NCI-H226 (cell line): ENCODE measurements at places on chromosomes 3 and 15.
A peak's percentile ranks its signal among the peaks of the same experiment; 100 is the strongest.

DNA sequence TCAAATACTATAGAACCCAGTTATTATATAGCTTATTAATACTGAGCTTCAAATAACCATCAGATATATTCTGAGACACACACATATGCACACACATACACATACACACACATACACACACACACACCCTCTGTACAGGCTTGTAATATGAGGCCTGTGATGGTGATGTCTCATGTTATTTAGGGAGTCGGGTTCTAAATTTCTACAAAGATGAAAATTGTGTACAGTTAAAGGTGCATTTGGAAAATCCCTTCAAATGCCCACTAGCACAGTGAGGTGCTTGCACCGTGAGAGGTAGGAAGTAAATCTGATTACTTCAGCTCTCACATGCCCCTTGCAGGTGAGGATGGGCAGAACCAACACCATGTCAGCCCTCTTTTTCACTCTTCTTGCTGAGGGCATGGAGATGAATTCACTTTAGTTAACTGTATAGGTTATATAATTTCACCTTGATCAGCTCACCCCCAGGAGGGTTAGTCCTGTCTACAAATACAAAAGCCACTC is 294.5 kb upstream of the PROK2 start:
- DNase-seq = no peak

DNA sequence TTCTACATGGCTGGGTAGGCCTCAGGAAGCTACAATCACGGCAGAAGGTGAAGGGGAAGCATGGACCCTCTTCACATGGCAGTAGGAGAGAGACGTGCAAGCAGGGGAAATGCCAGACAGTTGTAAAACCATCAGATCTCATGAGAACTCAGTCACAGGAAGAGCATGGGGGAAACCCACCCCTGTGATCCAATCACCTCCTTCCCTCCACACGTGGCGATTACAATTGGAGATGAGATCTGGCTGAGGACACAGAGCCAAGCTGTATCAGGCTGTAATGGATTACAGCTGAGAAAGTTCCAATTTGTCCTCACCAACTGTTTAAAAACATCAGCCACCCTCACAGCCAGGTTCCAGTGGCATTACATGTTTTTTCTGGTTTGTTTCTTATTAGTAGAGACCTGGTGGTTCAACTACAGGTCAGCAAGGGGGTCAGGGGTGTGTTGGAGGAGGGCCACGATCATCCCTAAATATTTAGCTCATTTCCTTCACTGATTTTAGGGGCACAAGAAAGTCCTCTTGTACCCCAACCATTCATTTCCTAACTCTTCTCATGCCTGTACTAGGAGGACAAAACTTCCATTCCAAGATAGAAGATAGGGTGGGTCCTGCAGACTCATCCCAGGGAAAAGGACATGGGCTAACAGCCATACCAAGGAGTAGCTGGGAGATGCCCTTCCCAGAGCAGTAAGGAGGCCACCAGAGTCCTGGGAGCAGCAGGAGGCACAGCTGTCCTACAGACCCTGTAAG is 54.4 kb downstream of the ANXA2 start:
- DNase-seq = no peak

- DNase-seq = no peak
Observed at GRCh38 chr15:73048624-73049295, 3.5 kb upstream of the NEO1 start.

GRCh38 chr3:112085735-112086075 is 484 bp upstream of the C3orf52 start:
- no peak for DNase-seq

GRCh38 chr3:99753268-99753975 is 64.2 kb upstream of the CMSS1 start:
- DNase-seq = peak; percentile 31

GRCh38 chr15:101167753-101168462 is 83.9 kb downstream of the CHSY1 start:
- peak; percentile 98 for DNase-seq

GRCh38 chr15:33699691-33700447 is 268.4 kb upstream of the CHRM5 start:
- no peak for DNase-seq

DNA sequence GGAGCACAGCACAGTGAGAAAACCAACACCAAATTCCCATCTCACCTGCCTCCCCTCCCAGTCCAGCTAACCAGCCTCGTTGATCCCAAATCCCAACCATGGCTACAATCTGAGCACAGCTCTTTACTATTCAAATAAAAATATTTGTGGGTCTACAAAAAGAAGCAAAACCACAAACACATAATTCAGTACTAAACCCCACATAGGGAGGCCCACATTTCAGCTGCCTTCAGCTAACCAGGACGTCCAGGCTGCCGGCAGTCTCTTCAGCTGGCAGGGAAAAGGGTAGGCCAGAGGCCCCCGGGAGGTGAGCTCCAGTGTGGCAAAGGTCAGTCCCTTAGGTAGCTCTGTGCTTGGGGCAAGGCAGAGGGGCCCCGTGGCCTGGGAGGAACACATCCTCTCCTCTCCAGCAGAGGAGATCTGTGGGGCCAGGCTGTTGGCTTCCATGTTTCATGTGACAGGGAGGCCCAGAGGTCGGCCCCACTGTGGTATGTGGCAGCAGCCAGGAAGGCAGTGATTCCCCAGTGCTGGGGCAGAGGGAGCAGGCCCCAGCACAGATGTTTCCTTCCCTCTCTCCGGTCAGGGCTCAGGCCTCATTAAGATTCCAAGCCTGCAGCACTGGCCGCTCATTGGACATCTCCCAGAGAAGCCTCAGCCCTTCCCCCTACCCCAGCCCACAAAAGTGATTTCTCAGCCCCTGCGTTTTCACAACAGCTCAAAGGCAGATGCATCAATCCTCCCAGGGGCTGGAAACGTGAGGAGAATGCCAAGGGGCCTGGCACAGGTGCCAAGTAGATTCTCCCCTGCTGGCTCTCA is 381.4 kb downstream of the NTRK3 start:
- no peak for DNase-seq

DNA sequence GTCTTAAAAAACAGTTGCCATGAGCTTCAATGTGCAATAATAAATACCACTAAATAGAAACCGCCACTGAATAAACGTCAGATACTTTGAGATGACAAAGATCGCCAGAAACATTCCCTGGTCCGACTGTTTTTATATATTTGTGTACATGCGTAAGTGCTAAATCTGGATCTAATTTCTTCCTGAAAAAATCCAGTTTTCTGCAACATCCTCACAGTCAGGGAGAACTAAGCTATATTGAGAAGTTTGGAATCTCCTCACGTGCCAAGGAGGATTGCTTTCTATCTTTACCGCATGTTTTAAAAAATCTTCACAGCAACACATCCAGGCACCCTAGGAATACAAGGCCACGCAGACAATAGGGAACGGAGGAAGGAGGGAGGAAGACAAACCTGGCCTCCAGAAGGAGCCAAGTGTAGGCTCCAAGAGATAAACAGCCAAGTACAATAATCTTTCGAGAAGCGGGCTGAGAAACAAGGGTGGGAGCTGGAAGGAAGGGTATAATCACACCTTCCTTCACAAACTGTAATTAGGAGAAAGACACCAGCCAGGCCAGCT is 5.7 kb downstream of the VGLL4 start:
- DNase-seq = no peak

- DNase-seq = no peak
Observed at GRCh38 chr15:101723171-101723873, 951 bp downstream of the TARS3 start.

DNA sequence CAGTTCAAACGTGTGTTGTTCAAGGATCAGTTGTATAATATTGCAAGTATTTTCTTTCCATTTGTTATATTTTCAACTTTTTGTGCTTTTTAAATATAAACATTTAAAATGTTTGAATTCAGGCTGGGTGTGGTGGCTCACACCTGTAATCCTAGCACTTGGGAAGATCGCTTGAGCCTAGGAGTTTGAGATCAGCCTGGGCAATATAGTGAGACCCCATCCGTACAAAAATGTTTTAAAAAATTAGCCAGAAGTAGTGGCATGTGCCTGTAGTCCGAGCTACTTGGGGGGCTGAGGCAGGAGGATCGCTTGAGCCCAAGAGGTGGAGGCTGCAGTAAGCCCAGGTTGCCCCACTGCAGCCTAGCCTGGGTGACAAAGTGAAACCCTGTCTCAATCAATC is 4.7 kb downstream of the ARL13B start:
- DNase-seq = no peak

GRCh38 chr15:101131489-101132389 is 120.1 kb downstream of the CHSY1 start:
- no peak for DNase-seq

DNA sequence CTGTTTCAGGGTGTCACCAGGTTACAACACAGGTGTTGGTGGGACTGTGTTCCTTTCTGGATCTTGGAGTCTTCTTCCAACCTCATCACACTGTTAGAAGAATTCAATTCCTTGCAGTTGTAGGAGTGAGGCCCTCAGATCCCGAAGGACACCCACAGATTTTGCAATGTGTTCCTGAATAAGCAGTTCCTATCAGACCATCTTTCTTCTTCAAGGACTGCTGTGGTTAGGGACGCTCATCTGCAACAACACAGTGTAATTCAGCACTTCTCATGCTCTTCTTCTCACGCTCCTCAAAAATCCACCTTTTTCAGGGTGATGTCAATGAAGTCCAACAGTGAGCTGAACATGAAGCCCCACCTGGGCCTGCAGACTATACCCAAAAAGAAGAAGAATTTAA is 18.8 kb downstream of the TM2D3 start:
- no peak for DNase-seq

DNA sequence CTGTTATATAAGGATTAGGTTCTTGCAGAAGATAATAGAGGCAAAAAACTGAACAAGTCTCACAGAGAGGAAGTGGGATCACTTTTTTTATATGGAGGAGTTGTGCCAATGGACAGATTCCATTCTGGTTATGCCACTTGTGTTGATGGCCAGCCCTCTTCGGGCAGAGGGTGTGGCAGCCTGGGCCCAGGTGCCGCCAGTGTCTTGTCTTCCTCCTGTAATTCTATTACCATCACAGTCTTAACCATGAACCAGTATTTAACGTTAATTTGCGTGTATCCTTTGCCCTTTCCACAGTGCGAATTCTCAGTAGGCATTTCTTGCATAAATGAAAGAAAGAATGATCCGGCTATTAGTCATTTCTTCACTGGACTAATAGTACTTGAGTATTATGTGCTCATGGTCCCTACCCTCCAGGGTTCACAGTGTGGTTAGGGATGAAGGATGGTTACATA is 7.0 kb upstream of the USP4 start:
- peak; percentile 83 for DNase-seq

- no peak for DNase-seq
Observed at GRCh38 chr3:14209581-14210289, 31.1 kb downstream of the LSM3 start.
